ENCODE measurements at places on chromosomes 7 and 10.

- no peak for DNase-seq
Measured at GRCh38 chr10:43900571-43900970, 251.9 kb upstream of the ZNF32 start.

- no peak for DNase-seq
Measured at GRCh38 chr7:127557803-127558202, 27.6 kb downstream of the GCC1 start.

DNA sequence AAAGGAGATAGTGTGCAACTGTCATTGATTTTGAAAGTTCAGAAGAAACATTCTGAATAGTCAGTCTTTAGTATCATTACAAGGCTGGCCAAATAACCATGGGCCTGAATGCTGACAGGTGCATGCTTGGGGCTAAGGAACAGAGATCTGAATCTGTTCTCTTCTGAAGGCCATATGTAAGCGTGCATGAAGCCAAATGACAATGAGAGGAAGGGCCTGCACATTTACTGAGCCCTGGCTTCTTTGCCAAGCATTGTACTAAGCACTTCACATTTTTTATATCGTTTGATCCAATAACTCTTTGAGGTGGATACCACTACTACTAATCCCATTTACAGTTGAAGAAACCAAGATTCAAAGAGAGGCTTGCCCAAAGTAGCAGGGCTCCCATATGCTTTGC, 22.5 kb upstream of the TIAL1 start:
- no peak for DNase-seq

DNA sequence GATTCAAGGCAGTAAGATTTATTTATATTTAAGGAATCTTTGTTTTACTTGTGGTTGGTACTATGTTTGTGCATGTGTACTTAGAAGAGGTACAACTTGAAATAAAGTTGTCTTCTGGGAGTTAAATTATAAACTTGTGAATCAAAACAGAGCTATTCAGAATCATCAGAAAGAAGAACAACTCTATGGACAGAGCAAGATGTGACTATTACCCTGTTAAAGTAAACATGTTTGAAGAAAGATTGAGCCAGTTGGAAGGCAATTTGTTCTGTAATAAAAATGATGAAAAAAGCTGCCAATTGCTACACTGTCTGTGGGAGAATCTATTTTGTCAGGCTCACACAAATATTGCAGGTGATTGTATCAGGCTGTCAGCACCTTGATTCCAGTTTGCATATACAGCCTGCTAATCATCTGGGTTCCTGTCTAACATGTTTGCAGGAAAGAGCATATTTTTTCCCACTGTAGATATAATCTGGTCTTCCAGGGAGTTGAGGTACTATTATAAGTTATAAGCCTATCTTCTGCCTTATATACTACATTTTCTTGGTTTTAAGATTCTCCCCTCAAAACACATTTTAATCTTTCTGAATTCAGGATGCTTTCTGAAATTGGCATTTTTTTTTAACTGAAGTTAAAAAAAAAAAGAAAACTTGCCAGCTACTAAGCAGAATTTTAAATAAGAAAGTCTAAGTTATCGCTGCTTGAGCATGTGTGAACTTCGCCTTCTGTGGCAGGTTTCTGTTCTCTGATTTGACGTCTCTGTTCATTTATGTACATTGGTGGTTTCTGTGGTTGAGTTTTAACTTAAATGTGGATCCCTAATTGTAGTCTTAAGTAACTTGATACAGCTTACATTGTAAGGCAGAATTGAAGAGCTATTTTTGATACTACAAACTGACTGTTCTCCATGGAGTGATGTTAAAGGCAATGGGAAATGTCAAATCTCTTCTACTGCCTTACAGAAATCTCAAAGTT, 46.0 kb downstream of the ZNRF2 start:
- DNase-seq = no peak

- no peak for DNase-seq
Measured at GRCh38 chr7:31997423-31997822, 72.8 kb downstream of the PDE1C start.

DNA sequence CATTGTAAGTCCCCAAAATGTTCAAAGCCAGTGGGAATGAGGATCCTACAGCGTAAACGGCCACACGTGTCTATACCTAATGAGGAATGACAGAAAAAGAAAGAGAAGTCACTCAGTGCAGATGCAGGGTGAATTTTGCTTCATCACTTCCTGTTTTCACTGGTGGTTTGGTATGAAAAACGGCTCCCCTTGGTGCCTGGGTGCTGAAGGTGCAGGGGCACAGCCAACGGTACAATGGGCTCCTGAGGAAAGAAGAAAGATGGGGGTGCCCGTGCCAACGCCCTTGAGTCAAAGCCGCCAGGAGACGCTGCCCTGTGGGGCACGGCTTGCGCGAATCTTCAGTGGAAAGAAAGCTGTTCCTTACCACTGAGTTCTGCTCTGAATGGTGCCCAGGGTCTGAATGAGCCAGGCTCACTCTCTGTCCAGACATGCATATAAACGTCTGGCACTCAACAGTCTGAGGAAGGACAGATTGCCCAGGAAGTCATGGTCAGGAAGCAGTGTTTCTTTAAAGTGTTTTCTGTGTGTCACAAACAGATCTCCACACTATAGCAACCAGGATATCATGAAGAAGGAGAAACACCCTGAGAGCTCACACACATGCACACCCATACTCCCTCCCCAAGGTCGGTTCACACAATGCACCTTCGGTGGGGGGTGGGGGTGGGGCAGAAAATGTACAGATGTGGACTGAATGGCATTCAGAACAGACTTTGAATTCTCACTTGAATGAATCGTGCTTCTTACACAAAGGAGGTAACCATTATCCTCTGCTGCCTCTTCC, 105.8 kb downstream of the ELMO1 start:
- no peak for DNase-seq

GRCh38 chr7:156151078-156151477, 338.8 kb upstream of the SHH start:
- DNase-seq = peak; percentile 22

- DNase-seq = no peak
Measured at GRCh38 chr7:28474640-28475039, 62.3 kb downstream of the CREB5 start.

GRCh38 chr7:85000735-85001350, 186.0 kb downstream of the SEMA3D start:
- DNase-seq = no peak

DNA sequence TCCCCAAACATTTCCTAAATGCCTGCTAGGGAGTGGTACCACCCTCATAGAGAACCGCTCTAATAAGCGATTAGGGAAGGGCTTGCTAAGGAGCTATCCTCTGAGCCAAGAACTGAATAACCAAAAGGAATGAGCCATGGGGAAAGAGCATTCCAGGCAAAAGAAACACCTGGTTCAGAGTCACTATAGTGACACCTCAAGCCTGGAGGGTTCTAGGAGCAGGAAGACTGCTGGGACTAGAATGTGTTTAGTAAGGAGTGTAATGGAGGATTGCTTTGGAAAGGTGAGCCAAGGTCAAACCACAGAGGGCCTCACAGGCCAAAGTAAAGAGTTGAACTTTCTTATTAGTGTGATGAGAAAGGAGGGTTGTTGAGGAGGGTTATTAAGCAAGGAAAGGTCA, 38.7 kb upstream of the NRBF2 start:
- no peak for DNase-seq

DNA sequence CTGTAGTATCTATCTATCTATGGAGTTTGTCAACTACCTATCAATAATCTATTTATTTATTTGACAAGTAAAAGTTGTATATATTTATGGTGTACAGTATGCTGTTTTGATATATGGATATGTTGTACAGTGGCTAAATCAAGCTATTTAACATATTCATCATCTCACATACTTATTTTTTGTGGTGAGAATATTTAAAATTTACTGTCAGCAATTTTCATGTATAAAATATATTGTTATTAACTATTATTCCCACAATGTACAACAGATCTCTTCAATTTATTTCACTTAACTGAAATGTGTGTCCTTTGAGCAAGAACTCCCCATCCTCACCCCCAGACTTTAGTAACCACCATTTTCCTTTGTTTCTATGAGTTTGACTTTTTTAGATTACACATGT, 14.5 kb downstream of the AGR3 start:
- DNase-seq = no peak

DNA sequence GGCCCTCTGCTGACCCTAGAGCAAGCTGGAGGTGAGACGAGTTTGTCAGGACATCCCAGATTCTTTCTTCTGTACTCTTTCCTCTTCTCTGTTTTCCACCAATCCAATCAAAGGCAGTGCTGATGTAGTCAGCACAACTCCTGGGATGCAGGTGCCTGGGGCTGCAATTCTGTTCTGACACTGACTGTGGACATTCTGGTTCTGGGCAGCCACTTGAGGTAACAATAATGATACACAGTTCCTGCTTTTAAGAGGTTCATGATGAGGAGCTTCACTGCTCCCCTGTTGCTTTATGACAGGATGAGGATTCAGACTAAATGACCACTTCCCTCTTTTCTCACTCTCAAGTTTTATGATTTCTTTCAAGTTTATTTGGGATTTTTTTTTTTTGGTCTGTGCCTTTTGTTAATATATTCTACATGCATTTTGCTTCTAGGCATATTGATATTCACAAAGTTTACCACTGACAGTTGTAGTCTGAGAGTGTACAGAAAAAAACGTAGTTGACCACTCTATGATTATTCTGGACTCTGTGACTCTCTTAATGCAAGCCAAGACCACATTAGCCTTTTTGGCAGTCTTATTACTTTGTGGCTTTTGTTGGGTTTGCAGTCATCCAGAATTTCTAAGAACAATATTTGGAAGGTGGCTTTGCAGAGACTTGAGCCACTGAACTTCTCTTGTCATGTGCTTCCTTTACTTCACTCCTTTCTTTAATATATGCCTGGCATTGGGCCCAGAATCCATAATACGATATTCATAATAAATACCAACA, 247.6 kb downstream of the AUTS2 start:
- no peak for DNase-seq

DNA sequence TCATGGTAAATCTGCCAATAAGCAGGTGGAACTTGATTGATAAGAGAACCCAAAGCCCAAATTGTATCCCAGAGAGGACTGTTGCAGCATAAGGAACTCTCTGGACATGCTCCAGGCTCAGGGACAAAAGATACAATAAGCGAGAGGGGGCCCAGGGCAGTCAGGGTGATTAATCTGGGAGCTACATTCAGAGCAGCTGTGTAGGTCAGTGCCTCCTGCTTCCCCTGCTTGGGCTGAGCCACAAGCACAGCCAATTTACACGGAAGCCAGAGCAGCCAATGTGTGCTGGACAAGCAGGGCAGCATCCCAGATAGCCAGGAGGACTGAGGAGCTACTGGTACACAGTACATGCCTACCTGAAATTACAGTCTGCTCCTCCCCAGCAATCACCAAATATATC, 24.2 kb downstream of the MYPN start:
- DNase-seq = no peak

- no peak for DNase-seq
Measured at GRCh38 chr7:150740053-150740452, 2.8 kb downstream of the GIMAP5 start.

- no peak for DNase-seq
Measured at GRCh38 chr10:623014-623413, 66.5 kb downstream of the DIP2C start.

DNA sequence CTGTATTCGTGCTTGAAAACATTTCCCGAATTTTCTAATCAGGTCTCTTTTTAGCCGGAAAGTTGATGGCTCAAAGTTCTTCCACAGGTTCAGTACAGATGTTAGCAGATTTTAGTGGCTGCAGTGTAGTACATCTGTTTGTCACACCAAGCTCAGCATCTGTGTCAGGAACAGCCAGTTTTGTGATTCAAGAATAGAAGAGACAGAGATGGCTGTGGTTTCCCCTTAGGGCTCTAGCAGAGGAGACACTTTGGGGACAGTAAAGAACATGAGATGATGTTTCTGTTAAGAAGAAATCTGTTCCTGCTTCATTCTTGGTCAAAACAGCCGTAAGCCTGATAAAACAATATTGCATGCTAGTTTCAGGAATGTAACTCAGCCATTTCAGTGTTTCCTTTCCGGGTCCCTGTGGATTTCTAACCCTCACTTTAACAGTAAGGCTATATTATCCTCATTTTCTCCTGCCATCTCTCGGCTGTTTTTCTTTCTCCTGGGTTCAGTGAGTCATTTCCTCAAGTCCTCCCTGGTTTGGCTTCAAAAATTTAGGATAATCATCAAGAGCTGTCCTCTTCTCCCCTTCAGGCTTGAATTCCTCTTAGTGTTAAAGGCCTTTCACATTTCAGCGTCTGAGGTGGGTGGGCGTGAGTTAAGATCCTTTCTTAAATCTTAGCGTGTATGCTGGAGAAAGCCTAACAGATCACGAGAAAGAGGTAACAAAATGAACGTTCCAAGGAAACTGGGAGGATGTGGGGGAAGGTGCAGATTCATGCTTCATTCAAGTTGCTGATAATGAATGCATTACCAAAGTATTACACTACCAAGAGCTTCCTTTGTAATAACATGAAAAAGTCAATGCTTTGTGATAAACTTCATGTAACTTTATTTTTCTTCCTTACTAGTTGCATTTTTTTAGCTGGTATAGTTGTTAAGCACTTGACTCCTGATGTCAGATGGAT, 37.1 kb upstream of the BICC1 start:
- peak; percentile 42 for DNase-seq

DNA sequence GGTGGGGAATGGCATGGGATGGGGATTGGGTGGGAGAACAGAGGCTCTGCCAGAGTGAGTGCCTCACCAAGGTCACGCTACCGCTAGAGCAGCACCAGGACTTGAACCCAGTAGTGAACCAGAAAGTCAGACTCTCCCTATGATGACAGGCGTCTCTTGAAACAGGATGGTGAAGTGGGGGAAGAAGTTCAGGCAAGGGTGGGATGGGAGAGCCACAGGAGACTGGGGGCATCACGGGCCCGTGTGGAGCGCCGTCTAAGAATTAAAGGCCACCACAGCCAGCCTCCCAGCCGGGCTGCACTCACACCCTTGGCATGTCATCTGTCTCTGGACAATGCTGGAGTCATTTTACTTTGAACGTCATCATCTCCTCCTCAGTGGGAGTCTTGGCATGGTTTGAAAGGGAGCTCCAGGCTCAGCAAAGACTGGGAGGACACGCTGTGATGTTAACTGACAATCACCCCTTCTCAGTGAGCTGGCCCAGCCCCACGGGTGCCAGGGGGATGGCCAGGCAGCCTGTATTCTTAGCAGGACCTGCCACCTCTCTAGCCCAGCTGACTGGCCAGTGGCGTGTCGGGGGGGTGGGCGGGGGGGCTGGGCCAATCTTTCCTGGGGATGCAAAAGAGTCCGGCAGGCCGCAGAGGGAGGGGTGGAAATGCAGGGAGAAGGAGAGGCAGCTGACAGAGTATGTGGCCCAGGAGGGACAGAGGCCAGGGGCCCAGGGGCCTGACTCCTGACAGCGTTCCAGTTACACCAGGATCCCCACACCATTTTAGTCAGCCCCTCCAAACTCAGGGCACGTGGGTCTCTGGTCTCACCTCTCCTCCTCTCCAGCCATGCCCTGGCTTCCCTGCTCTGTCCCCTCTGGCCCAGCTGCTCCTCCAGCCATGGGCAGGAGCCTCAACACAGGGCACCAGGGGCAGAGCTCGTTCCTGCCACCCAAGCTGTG, 96.2 kb downstream of the VOPP1 start:
- no peak for DNase-seq

GRCh38 chr10:78248651-78249464, 215.2 kb downstream of the RPS24 start:
- DNase-seq = no peak

- DNase-seq = peak; percentile 44
Measured at GRCh38 chr10:65571011-65571570, 1354.7 kb upstream of the LRRTM3 start.

- no peak for DNase-seq
Measured at GRCh38 chr10:61250131-61250530, 203.1 kb downstream of the TMEM26 start.

- DNase-seq = no peak
Measured at GRCh38 chr7:72213081-72213480, 199.1 kb downstream of the CALN1 start.
